ENCODE measurements at places on chromosomes 6 and 20.

DNA sequence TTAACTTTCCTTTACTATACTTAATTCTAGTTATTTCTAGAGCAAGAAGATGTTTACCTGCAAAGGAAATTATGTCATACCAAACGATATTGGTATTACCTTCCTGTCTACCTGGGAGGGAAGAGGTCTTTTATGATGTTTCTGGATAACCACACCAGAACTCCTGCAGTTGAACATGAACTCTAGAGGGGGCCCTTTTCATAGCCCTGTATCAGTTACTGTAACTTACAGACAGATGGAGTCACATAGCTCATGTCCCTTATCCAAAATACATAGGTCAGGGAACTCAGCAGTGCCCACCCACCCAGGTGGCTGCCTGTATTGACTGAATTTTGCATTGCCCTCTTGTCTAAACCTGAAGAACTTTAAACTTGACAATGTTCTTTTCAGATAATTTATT, 35.1 kb upstream of the MYL9 start:
- no peak for DNase-seq

DNA sequence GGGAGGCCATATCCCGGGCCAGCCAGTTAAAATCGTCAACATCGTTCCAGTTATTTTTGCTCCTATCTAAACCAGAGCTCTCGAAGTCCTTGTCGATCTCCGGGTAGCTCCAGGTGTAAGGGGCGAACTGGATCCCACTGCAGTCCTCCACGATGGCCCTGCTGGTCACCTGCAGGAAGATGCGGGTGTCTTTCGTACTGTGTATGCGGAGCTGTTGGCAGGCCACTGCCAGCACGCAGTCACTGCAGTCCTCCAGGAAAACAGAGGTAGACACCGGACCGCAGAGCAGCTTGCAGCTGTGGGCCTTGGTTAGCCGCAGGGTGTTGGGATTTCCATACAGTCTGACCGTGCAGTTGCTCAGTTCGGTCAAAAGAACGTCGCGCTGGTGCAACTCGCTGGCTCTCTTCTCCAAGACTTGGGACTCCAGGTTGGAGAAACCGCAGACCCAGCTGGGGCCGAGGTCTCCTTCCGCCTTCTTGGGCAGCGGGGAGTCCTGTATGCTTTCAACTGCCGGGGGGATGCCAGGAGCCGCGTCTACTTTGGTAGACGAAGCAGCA, 742 bp downstream of the TBCC start:
- no peak for DNase-seq

GRCh38 chr6:13472099-13472498, 15.3 kb downstream of the GFOD1 start:
- DNase-seq = no peak

- DNase-seq = no peak
These were observed 54.8 kb downstream of the SNX9 start for GRCh38 chr6:157877573-157878438.

GRCh38 chr6:50899306-50899870, 80.7 kb downstream of the TFAP2B start:
- no peak for DNase-seq

GRCh38 chr6:127458817-127459216, 372 bp downstream of the KIAA0408 start:
- DNase-seq = no peak

DNA sequence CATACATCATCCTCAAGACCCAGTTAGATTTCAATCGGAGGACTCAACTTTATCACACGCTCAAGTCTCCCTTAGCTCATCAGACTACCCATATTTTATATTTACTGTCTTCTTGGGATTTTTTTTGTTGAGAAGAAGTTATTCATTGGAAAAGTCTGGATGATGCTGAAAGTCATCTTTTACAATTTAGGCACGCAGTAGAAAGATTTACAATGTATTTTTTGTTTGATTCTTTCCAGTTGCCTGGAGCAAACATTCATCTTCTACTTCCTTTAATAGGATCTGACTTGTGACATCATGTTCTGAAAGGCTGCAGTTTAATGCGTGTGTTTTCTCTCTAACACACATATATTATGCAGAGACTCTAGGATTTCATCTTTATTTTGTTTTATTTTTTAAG, 235.7 kb downstream of the DOK5 start:
- DNase-seq = no peak

- no peak for DNase-seq
These were observed 185.1 kb downstream of the COL19A1 start for GRCh38 chr6:70051197-70052124.

DNA sequence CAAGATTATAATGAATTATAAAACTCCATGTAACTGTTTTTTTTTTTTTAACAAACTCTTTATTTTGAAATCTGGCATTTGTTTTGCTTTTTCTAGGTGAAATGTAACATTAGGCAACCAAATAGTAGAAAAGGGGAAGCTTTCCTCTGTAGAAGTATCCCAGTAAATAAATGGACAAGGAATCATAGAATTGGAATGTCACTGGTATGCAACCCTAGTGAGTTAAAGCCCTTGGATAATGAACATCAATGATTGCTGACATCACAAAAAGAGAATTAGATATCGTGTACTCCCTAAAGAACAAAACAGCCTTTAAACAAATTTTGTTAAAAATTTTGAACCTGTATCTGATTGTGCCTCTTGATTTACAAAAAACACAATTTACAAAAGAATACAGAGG, 93.9 kb upstream of the OGFRL1 start:
- DNase-seq = no peak

DNA sequence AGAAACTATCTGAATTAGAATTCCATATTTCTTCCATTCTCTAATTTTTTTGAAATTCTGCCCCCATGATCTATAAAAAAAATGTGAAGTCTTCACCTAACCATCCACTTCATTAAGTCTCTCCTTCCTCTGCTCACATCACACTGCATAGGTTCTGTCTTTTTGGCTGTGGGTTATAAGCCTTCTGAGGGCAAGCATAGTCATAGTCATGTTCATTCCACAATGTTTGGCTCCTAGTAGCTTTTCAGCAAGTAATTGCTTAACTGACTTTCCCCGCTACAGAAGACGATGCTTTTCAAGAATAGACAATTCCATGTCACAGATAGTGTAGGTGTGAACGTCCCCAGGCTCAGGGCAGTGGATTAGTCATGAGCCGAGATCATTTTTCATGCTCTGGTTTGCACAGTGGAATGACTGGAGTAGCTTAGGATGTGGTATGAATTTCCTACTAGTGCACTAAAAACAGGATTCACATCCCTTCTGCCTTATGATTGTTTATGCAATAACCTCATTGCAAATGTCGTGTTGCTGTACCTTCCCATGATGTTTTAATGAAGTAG, 29.1 kb downstream of the WRNIP1 start:
- no peak for DNase-seq

- DNase-seq = no peak
These were observed at the start of gene KCNG1 for GRCh38 chr20:51022803-51023616. Gene KCNG1 (minus strand): TSS chr20:51023107. CDS start chr20:51010338, 12,769 bp downstream.

GRCh38 chr6:37371154-37372083, 17.6 kb downstream of the RNF8 start:
- no peak for DNase-seq

GRCh38 chr20:33817411-33817810, 6.3 kb downstream of the CHMP4B start:
- no peak for DNase-seq
